ENCODE measurements at places on chromosomes 16 and 17. TPM values are rescaled to one million over a fixed set of nuclear protein-coding genes. Genes with fewer than 3 reads are reported as not detected.

CCL1 gene
- polyA plus RNA-seq = not detected

ADGRG3 gene
- polyA plus RNA-seq = not detected

RNF112 gene
- 0.98 TPM for polyA plus RNA-seq

GRCh38 chr17:48071654-48072053 lies 23.5 kb downstream of the NFE2L1 start:
- DNase-seq = no peak

DNA sequence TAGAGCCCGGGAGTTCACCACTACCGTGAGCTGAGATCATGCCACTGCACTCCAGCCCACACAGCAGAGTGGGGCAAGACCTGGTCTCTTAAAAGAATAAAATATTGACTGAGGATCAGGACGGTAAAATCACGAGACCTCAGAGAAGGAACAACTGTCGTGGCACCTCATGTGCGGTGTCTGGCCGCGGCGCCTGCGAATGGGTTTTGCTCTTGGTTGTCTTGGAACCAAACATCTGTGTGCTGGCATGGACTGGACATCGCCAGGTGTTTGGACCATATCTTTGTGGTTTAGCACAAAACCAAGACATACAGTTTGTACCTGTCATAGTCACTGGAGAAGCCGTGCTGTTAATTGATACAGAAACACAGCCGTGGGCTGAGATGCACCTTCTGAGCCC lies 212.9 kb upstream of the CHMP6 start:
- no peak for DNase-seq
